ENCODE measurements at places on chromosomes 13 and 19.

GRCh38 chr19:39277598-39277997 is 9.4 kb downstream of the IFNL2 start:
- no peak for DNase-seq

- DNase-seq = no peak
Measured at GRCh38 chr13:74443631-74444030, 309.4 kb upstream of the KLF12 start.

GRCh38 chr13:47459512-47459911 is 541.6 kb downstream of the SUCLA2 start:
- DNase-seq = no peak

- DNase-seq = no peak
Measured at GRCh38 chr13:113978741-113979481, 5.0 kb upstream of the C13orf46 start.

DNA sequence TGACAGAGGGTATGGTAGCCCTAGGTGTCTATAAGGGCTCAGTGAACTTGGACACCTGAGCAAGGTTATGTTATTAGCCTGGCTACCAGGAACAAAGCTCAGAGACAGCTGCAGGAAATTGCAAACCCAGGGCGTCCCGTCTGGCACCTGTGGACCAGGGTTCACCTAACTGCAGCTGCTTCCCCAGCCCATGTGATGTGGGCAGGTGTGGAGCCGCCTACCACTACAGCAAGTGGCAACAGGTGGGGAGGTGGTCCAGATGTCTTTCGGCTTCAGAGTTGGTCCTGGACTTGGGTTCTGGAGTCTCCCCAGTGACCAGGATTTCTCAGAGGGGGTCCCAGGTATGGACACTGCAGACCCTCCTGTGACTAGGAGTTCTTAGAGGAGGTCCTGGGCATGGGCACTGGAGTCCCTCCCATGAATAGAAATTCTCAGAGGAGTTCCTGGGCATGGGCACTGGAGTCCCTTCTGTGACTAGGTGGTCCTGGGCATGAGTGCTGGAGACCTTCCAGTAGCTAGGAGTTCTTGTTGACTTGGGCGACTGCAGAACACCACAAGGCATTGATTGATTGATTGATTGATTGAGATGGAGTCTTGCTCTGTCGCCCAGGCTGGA is 25.2 kb downstream of the ACTL9 start:
- DNase-seq = no peak

- DNase-seq = no peak
Measured at GRCh38 chr19:19098703-19099632, 35.2 kb downstream of the SLC25A42 start.

- no peak for DNase-seq
Measured at GRCh38 chr13:81987677-81988357, 1646.9 kb upstream of the SPRY2 start.

- DNase-seq = peak; percentile 72
Measured at GRCh38 chr13:46516599-46517338, 36.2 kb upstream of the LRCH1 start.

GRCh38 chr19:39052243-39052746 is 19.9 kb upstream of the FBXO27 start:
- no peak for DNase-seq

DNA sequence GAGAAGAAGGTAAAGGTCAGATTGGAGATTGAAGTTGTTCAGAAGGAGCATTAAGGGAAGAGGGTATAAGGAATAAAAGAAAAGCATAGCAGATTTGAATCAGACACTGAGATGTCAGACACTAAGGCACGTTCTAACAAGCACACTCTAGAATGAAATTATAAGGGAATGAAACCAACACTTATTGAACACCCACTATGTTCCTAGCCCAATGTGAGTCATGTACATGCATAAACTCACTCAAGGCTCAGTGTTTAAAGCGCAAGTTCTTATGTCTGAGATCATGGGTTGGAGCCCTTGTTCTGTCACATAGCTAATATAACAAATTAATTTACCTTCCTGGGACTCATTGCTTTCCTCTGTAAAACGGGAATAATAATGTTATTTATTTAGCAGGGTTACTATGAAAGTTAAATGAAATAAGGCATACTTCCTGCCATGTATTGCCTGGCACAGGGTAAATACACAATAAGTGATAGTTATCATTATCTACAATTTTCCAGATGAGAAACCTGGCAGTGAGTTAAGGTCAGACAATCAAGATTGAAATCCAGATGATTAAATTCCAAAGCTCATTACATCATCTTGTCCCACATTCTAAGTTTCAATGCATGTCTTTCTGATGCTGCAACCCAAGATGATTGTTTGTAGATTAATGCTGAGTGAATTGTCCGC is 68.3 kb upstream of the DACH1 start:
- no peak for DNase-seq

- DNase-seq = no peak
Measured at GRCh38 chr19:40163541-40164129, 27.6 kb upstream of the MAP3K10 start.

DNA sequence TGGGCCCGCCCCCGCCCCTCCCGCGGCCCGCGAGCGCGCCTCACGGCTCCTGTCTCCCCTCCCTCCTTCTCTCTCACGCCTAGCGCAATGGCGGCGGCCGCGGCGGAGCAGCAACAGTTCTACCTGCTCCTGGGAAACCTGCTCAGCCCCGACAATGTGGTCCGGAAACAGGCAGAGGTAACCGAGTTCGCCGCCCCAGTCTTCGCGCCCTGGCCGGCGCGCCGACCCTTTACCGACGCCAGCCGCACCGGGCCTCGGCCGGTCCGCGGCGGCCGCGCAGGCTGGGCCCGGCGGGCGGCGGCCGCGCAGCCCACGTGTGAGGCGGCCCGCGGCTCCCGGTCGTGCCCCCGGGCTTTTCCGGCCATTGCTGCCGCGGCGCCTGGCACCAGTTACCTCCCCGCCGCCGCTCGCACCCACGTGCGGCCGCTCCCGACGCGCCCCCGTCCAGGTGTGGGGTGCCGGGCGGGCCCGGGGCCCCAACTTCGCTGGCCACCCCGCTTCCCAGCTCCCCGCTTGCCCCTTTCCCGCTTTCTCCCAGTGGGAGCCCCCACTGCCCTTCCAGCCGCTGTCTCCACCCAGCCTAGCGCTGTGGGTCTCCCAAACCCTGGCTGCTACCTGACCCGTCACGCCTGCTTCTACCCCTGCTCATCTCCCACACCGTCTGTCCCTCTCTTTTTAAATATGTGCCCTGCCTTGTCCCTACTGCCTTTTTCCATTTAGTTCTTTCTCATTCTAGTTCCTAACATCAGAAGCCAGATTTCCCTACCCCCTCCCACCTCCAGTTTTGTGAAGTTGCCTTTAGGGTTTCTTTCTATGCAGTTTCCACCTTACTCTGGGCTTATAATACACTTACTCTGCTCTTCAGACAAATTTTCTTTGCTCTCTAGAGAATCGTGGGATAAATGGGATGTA is 23.4 kb downstream of the IPO5 start:
- DNase-seq = peak; percentile 30

GRCh38 chr19:46613525-46613924 is 11.4 kb downstream of the PTGIR start:
- DNase-seq = no peak

Data from renal pelvis (tissue), 12 donors.